ENCODE measurements at places on chromosomes 12 and 14. TPM values are rescaled to one million over a fixed set of nuclear protein-coding genes. Genes with fewer than 3 reads are reported as not detected.

GRCh38 chr12:106138633-106139421, at the start of gene NUAK1:
NUAK1 (minus strand) TSS chr12:106138954; CDS start chr12:106138653, 301 bp downstream.
- peak; percentile 74 for DNase-seq

DNA sequence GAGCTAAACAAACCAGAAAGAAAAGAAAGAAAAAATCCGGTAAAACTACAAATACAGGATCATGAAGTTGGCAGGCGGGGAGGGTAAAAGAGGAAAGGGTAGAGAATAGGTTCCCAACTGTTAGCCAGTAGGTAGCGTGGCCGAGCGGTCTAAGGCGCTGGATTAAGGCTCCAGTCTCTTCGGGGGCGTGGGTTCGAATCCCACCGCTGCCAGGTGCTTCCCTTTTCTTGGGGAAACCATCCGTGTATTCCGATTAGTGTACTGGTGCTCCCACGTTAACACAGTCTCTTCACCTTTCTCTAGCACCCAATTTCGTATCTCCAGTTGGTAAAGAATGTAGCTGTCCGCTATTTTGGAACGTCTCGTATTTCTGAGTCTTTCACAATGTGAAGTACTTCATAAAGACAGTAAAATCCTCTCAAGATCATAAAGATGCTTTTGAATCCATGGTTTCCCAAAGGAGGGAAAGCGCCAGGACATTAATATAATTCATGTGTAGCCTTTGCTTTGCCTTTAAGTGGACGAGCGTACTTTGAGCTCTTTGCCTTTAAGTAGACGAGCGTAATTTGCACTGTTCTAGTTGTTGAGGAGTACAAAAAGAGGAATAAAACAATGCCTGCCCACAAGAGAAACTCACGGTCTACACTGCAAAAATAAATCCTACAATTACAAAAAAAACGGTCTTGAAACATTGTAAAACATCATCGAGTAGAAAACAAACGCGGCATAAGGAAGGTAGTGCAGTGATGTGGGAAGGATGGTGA, 19.0 kb upstream of the RNASE12 start:
- DNase-seq, result peak; percentile 88

DNA sequence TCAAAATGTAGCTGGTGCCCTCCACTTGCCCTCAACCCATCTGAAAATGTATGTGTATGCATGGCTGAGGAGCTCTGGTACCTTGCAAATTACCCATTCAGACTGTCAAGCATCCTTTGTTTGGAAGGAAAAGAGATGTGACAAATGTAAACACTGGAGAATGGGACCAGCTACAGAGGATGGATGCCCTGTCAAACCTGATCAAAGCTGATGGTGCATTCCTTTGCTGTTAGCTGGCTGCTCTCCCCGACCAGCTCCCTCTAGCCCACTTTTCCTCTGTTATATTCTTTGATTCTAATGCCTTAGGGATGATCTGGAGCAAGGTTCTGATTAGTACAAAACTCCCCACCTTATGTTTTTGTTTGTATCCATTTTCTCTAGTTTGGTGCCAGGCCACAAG, 310.3 kb downstream of the C12orf75 start:
- no peak for DNase-seq

DNA sequence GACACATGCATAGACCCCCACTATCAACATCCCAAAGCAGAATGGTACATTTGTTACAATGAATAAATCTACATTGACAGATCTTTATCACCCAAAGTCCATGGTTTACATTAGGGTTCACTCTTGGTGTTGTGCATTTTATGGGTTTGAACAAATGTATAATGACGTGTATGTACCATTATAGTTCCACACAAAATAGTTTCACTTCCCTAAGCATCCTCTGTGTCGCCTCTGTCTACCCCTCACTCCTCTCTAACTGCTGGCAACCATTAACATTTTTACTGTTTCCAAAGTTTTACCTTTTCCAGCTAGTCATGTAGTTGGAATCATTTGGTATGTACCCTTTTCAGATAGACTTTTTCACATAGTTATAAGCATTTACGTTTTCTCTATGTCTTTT, 69.5 kb upstream of the LMO3 start:
- DNase-seq, result no peak

DNA sequence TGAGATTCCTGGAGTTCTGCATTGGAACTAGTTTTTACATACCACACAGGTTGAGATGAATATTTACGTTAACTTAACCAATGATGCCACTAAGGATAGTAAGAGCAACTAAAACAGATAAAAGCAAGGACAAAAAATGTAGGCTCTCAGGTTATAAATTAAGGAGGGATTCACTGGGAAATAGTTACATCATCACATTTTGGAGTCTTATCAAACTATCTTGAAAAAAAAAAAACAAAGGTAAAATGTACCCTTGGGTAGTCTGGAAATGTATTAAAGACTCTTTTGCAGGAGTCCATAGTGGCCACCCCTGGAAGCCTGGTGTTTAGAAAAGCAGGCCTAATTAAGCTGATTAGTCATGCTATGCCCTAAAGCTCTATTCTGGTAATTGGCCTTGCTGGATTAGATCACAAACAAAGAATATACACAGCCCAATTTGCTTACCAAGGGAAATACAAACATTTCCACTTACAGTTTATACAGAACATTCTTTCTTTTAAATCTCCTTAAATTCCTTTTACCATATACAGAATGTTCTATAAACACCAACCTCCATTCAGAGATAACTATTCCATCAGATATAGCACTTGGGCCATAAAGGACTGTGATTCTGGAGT, 39.3 kb downstream of the SLC25A47 start:
- no peak for DNase-seq

The LYZ gene
- total RNA-seq, result 1.1 TPM

DNA sequence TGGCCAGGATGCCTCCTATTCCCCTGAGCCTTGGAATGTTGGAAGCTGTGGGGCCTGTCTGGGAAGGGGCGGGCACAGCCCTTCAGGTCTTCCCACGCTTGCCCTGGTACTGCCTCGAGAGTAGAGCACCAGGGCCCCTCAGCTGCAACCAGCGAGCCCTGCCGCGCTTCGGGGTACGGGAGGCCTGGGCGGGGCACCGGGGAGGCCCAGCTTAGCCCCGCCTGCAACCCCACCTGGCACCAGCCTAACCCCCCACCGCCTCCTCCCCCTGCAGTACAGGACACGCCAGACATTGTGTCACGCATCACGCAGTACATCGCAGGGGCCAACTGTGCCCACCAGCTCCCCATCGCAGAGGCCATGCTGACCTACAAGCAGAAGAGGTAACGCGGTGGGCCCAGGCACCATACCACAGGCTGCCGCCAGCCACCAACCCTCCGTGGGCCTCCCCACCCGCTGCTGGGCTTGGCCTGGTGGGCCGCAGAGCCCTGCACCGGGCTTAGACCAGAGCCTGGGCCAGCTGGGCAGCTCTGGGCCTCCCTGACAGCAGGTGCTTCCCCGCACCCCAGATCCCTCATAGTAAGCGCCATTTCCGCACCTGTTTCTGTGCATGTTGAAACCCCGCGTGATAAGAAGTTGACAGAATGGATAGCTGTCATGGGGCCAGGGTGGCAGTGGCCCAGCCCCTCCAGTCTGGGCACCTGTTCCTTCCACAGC, 13.6 kb upstream of the TEX22 start:
- DNase-seq, result no peak

DNA sequence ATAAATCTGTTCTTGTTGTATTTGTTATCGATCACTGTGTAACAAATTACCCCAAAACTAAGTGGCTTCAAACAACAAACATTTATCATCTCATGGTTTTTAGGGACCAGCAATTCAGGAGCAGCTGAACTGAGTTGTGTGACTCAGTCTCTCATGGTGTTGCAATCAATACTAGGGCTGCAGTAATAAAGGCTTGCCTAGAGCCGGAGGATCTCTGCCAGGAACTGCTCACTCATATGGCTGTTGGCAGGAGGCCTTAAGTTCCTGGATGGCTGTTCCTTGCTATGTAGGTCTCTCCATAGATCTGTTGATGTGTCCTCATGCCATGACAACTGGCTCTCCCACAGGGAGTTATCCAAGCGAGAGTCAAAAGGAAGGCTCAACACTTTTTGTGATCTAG, 3.8 kb upstream of the PSMC6 start:
- DNase-seq, result no peak

GRCh38 chr12:91913651-91914050, 232.0 kb downstream of the BTG1 start:
- DNase-seq, result no peak

- no peak for DNase-seq
These were observed 3.0 kb downstream of the KRT5 start for GRCh38 chr12:52517005-52517835.

- no peak for DNase-seq
These were observed 24.8 kb downstream of the BICDL1 start for GRCh38 chr12:120013659-120014380.

The CCER1 gene
- total RNA-seq, result not detected

- DNase-seq, result no peak
These were observed 1008.4 kb downstream of the SLC6A15 start for GRCh38 chr12:83904175-83904574.

DNA sequence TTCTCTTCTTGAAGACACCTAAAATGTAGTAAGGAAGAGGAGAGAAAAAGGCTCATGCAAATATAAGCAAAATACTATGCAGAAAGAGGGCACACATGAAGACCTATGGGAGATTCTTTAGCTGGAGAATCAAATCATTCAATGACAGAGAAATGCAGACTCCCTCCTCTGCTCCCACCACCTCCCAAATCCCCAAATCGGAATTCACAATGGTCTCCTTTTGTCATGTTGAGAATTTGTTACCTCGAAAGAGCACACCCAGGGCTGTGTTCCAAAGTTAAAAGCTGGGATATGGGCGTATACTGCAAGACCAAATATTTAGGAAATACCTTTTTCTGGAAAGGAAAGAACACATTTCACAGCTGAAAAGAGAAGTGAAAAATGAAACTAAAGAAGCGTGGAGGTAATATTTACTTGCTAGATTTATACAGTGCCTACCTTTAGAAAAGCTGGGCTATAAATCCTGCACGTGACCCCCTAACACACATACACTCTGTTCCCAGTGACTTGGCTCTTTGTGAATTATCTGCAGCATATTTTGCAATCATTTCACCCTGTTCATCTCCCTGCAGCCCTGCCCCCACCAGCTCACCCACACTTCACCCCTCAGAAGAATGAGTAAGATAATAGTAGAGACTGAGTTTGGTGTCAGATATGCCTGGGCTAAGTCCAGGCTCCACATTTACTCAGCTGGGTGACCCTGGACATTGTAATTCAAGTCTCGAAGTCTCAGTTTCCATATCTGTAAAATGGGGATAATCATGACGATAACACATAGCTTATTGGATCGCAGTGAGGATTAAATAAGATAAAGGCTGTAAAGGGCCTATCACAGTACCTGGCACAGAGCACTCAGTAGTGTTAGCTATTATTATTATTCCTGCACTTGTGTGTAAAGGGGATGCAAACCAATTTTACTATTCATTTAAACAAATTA, 2.9 kb upstream of the CACNA1C start:
- DNase-seq, result no peak

The MMP19 gene
- total RNA-seq, result 1.6 TPM

The C12orf50 gene
- not detected for total RNA-seq

DNA sequence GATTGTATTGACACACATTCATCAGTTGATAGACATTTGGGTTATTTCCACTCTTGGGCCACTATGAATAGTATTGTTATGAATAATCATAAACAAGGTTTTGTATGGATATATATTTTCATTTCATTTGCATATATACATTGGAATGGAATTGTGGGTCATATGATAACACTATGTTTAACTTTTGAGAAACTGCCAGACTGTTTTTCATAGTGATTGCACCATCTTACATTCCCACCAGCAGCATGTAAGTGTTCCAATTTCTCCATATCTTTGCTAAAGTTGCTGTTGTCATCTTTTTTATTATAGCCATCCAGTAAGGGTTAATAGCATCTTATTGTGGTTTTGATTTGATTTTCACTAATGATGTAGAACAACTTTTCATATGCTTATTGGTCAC, 198.5 kb upstream of the PPFIA2 start:
- DNase-seq, result no peak

GRCh38 chr12:121524196-121524916, 56.5 kb downstream of the KDM2B start:
- DNase-seq, result no peak

The TEAD4 gene
- total RNA-seq, result 96.8 TPM

The RFX4 gene
- 0.14 TPM for total RNA-seq

DNA sequence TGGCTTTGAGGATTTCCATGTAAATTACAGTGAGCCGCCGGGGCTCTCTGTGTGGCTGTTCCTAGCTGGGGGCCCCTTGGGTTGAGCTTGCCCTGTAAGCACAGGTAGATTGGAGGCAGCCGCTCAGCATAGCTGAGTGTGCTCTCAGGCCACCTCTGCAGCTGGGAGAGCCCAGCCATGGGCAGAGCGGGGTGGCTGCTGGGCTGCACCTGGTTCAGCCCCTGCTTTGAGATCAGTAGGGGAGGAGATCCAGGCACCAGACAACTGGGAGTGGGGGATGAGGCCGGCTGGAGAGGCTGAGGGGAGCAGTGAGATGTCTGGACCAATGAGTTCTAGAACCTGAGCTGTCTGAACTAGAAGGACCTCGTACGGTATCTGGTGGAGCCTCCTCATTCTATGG, 44.8 kb downstream of the CACNA1C start:
- DNase-seq, result no peak

GRCh38 chr14:88195676-88196075, 127.4 kb downstream of the KCNK10 start:
- DNase-seq, result peak; percentile 28

The BCL11B gene
- 9.1 TPM for total RNA-seq

The KLRC4 gene
- total RNA-seq, result not detected

DNA sequence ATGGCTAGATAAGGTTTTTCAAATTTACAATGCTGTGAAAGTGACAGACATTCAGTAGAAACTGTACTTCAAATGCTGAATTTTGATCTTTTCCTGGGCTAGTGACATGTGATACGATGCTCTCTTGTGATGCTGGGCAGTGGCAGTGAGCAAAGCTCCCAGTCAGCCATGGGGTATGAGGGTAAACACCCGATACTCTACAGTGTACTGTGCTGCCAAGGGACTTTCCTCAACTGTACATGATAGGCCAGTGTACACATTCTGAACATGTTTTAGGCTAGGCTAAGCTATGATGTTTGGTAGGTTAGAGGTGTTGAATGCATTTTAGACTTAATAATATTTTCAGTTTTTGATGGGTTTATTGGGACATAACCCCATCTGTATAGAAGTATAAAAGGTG, 17.6 kb downstream of the MBIP start:
- no peak for DNase-seq

DNA sequence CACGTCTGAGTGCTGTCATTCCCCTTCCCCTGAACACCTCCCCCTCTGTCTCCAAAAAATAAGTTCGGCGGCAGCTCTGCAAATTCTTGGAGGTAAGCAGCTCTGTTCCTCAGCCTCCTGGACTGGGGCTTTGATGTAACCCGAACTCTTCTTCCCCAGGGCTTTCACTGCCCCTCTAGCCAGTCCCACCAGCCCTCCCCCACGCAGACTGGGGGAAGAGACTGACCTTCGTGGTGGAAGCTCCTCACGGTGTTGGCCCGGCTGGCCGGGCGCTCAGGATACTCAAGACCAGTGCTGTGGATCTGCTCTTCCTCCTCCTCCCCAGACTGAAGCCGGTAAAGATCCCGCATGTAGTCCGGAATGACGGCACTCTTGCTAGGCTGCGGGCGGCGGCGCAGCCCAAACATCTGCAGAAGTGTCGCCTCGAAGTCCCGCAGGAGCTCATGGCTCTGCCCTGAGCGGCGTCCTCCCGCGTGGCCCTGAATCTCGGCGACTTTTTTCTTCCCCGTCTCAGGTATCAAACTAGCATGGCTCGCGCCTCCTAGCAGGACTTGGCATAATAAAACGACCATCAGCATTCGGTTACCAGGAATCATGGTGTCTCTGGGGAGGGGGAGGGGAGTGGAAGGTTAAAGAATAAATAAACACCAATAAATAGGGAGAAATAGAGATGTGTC, 4.9 kb downstream of the BMP4 start:
- DNase-seq, result peak; percentile 40

The GLIPR1L1 gene
- 0.69 TPM for total RNA-seq

GRCh38 chr14:74628418-74628817, 16.4 kb upstream of the LTBP2 start:
- DNase-seq, result no peak

Measured in WTC11 (cell line).